ENCODE measurements at places on chromosomes 1 and 21.

GRCh38 chr1:160811147-160811546, 15.2 kb downstream of the LY9 start:
- no peak for DNase-seq

GRCh38 chr1:53311702-53312305, 16.1 kb downstream of the LRP8 start:
- no peak for DNase-seq

DNA sequence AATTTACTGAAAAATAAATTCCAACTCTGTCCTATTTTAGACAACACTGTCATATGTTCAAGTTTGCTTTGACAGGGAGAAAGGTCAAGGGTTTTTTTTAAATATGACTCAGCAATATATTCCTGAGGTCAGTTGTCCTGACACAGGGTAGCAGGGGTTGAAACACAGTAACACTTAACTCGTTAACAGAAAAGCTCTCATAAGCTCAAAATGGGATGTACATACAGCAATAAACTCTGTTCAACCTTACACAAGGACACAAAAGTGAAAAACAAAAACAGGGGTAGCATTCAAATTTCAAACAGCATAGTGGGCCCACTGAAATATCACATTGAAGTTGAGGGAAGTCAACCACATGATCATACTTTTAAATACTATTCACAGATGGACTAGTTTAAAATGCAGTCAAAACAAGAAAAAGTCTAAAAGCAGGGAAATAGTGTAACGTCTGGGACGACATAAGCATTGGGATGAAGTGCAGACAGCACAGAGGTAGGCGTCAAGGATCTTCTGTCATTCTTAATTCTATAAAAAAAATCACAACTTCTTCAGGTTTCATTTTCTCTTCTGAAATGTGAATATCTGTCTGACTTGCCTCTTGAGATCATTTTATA, 89.9 kb downstream of the SLC44A5 start:
- DNase-seq = no peak

- DNase-seq = no peak
Observed at GRCh38 chr1:48948562-48948961, 171.9 kb upstream of the BEND5 start.

GRCh38 chr1:157137408-157138219, 581 bp downstream of the ETV3 start:
- DNase-seq = no peak

DNA sequence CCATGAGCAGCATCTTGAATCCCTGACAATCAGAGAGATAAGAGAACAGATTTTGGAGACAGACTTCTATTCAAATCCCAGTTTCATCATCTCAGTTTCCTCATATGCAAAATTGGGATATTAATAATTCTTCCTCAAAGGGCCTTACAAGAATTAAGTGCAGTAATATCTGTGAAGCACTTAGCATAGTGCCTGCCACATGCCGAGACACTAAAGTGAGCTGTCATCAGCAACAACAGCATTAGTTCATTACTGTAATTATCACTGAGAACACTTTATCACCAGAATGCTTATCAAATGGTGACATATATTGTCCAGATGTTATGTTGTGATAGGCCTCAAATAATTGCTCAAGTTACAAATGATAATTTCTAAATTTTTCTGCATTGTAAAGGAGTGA, 922 bp upstream of the FCRLB start:
- no peak for DNase-seq

DNA sequence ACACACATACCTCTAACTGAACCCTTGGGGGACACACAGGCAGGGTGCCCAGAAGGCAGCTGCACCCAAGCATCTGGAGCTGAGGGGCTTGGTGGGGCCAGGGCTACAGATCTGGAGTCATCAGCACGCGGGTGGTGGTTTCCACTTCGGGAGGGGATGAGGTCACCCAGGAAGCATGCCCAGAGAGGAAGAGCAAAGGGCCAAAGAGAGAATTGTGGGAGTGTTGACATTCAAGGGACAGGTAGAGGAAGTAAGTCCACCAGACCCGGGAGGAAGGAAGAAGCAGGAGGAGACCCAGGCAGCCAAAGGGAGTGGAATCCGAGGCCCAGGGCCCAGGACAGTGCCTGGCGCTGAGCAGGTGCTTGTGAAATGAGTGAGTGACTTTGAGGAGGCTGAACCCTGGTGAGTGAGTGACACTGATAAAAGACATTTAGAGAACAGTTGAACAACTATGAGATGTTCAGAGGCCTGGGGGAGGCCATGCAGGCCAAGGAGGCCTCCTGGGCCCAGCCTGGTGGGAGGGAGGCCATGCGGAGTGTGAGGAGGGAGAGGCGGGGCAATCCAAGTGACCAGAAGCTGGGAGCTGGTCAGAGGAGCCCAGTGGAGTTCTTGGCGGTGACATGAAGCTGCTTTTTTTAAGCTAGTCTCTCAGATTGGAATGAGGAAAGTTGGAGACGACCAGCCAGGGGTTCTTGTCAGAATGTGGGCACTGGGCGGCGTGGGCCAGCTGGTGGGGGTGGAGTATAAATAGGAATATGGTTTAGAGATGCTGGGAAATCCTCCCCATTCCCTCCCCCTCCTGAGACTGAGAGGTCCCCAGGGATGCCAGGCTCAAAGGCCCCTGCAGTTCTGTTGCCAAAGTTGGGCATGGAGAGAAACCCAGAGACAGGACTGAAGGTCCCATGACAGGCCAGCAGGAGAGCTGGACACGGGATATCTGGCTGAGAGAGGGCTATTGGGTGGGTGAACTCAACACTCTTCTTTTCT, 7.9 kb downstream of the CDK18 start:
- DNase-seq = no peak

DNA sequence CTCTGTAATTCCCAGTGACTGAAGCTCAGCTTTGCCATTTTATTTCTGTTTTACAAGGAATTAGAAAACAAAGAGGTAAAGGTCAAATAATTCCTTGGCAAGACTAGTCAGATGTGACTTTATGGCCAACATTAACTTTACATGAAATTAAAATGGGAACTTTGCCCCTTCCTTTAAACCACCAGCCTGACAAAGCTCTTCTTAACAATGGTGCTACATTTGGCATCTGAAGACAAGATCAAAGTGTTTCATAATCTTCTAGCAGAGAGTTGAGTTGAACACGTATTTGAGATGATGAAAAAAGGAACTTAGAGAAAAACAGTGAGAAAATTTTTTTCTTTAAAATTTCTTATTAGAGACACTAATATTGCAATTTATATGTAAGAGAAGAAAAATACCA, 193.8 kb downstream of the AK5 start:
- no peak for DNase-seq

- no peak for DNase-seq
Observed at GRCh38 chr1:160346958-160347357, 3.8 kb downstream of the NCSTN start.

DNA sequence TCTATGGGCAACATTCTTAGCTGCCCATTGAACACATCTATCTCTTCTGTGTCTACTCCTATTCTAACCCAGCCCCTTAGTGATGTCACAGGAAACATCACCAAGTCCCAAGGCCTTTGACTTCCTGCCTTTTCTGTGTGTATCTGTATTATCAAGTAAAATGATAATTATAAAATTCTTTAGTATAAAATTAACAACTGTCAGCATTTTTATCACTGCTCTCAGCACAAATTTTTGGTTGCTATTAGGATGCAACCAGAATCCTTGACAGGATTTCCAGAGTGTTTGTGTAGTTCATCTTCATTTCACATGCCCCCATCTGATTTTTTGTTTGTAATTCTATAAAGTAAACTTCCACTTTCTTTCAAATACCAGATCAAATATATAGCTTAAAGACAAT, 33.8 kb downstream of the OR10Z1 start:
- DNase-seq = no peak

- DNase-seq = no peak
Observed at GRCh38 chr1:161402446-161402845, 34.8 kb upstream of the CFAP126 start.

DNA sequence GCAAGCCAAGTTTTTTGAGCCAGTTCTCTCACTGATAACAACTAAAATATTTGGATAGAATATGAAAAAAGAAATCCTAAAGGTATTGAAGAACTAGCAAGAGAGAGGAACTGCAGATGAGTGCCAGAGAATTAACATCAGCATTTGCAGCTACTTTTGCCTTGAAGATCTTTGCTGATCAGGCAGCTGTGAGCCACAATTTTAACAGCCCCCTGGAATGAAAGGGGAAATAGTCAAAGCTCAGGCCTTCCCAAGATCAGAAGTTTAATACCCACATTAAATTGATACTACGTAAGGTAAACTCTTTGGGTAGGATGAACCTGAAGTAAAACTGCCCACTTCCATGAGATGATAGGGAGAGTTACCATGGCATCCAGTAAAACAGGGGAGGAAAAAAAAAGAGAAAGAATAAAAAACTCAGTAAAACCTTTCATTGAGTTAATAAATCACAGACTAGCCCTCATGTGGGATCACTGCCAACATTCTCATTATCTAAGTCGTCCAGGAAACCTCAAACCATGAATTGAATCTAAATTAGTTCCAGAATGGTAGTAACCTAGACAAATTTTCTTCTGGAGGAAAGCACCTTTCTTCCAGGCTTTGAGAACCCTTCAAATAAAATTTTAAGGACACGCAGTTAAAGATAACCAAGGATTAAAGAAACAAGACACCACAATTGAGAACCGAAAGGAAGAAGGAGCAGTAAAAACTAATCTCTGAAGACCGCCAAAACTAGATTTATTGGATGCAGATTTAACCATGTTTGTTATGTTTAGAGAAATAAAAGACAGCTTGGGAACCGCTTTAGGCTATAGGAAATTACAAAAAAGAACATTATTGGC, 28.3 kb downstream of the SCP2 start:
- DNase-seq = no peak

DNA sequence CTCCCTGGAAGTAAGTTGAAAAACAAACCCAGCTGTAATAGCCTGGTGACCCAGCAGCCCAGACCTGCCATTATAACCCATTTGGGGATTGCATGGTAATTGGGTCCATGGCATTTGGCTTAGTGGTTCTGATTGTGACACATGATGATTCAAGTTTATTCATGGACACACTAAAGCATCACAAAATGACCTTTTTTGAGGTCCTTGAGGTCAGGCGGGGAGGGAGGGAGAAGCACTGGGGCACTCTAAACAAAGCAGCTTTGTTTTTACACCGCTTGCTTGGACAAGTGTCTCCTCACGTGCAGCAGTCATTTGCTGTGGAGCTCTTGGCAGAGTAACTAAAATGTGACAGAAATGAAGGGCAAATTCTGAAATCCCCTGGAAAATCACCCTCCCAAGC, 241.0 kb upstream of the SGIP1 start:
- no peak for DNase-seq

DNA sequence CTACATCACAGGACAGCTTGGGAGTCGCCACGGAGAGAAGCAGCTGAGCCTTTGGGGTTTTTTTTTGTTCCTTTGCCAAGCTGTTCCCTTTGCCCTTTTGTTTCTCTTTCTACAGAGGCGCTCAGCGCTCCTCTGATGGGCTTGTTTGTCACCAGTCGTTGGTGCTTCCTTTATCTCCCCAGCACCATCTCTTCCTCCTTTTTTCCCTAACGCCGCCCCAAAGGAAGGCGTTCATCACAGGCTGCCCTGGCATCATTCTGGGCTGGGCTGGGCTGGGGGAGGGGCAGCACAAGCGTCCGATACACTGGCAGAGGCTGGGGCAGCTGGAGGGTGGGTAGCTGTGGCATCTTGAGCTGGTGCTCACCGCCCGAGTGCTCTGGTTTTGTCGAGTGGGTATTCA, 10.5 kb downstream of the IGSF21 start:
- DNase-seq = no peak

- DNase-seq = no peak
Observed at GRCh38 chr1:26373789-26374188, 1.2 kb upstream of the ZNF683 start.

DNA sequence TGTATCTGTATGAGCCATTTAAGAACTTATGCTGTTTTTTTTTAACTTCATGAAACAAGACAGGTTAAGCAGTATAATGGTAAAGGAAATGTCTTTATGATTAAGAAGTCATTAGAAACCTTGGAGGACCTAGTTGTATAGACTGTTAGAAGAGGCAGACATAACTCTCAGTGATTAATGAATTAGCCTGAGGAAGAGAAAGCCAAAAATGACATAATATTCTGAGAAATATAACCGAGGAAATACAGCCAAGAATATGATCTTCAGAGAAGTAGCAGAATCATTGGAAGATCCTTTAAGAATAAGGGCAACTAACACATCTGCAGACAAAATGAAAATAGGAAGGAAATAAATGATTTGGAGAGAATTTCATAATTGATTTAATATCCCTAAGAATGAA, 738.1 kb upstream of the NCAM2 start:
- DNase-seq = no peak

DNA sequence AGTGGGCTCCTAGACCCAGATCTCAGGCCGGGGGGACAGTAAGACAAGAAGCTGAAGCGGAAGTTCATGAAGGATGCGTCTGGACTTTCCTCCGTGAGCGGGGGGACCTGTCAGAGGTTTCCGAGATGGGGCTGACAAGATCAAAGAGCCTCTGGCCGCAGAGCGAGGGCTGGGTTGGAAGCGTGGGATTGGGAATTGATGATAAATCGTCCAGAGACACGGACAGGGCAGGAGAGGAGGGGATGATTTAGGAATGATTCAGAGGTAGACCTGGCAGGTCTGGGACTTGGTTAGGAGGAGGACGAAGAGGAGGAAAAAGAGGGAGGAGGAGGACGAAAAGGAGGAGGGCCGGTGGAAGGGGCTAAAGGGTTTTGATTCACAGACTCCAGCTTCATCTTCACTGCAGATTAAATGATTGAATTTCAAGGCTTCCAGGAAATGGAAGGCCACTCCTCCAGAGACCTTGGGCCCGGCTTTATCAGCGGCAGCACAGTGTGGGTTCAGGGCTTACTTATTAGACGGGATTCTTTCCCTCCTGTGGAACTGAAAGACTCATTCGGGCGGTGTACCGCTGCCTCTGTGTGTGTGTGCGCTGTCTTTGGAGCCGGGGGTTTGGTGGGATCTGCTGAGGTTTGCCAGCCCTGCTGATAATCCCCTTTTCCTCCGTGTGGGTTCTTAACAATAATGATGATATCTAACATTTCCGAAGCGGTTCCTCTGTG, 85.7 kb upstream of the SLC45A1 start:
- no peak for DNase-seq

DNA sequence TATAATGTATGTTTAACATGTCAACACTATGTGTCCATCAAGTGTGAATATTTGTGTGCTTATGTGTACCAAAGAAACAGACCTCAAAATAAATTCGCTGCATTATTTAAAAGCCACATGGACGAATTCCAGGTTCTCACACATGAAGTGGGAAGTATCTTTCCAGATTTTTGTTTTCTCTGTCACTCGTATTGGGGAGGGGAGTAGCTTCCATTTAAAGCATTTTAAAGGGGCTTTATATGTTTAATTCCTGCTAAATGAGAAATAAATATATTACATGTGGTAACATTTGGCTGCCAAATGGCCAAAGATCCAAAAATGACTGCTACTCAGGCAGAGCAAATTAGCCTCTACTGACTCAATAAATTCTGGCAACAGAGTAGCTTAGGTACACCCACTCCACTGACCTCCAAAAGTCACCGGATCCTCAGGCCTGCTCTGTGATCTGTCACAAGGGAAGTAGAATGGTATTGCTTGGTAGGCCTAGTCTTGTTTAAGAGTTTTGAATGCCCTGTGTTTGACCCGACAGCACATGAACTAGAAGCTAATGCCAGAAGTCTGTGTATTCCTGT, 178.1 kb downstream of the ZP4 start:
- no peak for DNase-seq
